ENCODE measurements at places on chromosomes 7 and 10.

GRCh38 chr7:30173058-30173897, 38.5 kb downstream of the MTURN start:
- DNase-seq = peak; percentile 100

DNA sequence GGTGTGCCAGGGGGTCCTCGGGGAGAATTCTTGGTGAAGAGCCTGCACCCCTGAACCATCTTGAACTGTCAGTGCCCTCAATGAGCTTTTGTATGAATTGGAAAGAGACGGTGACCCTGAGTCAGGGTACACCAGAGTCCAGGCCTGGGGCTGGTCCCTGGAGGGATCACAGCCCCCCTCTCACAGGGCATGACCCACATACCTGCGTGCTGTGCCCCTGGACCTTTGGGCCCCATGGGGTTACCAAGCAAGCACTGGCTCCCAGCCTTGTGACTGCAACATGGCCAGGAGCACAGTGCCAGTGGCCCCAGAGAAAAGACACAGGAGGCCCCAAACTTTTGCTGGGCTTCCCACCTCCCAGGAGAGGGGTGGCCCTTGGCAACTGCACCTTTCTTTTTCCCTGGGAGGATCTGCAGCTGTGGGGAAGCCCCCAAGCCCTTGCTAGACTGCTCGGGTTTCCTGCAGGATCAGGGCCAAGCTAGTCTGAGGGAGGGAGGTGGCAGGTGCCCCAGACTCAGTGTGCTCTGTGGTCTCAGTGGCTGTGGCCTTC, 153.5 kb downstream of the ZNF248 start:
- no peak for DNase-seq

DNA sequence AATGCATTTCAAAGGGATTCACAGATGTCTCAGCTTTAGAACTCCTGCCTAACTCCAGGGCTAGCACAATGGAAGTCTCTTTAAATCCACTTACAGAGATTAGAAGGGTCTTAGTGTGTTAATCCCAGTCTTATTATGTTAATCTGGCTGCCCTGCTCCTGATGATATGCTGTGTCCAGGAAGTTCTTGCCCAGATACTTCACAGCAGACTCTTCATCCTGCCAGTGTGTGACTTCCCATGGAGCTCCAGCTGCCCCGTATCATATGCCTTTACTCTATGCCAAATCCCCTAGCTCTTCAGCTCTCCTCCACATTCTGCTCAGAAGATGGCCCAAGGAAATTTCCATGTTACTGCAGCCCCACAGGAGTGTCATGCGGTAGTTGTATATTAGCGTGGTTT, 533.8 kb downstream of the GALNT17 start:
- DNase-seq = no peak

- DNase-seq = no peak
Measured at GRCh38 chr7:118151671-118152070, 32.3 kb upstream of the LSM8 start.

DNA sequence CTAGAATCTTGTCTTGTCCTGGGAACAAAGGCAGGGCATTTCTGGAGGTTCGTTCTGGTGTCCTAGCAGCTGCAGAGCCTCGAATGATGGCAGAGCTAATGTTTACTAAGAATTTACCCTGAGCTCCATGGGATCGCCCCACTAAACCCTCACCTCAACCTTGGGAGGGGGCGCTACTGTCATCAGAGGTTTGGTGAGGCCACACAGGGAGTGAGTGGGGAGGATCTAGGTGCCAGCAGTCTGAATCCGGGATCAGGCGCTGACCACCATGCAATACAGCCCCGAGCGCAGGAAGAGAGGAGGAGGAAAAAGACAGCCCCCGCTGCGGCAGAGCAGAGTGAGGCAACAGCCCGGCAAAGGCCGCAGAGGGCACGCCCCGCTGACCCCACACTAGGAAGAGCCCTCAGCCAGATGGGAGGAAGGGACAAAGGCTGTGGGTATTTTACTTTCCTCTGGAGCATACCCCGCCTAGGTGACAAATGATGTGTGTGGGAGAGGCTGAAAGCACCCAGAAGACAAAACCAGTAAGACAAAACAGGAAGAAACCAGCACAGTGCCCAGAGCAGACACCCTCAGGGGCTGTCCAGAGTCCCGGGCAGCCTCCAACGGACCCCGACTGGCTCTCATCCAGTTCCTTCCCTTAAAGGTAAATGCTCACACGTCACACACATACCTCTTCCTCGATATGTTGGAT, 103.5 kb downstream of the FAM53B start:
- peak; percentile 19 for DNase-seq
